GM12892 (cell line): ENCODE measurements at places on chromosomes 2 and 18.

DNA sequence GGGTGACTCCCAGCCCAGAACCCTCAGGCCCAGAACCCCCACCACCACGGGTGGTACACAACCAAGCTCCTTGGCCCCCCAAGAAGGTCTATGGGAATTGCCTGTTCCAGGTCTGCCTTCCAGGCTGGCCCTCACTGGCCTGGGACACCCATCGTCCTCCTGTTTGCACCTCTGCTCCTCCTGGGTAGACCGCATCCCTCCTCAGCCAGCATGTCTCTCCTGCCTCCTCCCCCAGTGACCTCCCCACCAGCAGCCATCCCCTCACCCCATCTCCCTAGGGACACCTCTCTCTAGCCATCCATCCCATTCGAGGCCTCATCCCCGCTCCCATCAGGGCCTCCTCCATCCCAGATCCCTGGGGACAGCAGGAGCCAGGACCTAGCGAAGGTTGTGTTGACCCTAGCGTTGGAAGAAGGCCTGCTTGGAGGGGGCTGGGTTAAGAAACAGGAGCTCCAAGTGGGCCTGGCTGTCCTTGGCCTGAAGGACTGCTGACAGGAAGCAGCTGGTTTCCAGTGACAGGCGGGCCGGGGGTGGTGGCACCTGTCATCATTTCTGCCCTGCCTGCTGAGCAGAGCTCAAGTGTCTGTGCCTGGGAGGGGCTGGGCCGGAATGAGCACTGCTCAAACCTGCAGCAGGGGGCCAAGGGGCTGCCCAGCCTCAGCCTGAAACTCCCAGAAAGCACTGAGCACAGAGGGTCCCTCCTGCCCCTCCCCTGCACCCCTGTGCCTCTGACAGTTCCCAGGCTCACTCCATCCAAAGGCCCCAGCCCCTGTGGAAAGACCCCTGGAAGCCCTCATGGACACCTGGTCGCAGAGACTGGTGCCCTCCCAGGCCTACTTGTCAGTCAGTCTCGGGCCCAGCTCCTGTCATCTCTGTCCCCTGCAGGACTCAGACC, 96.0 kb upstream of the OTOS start:
- no peak for DNase-seq

DNA sequence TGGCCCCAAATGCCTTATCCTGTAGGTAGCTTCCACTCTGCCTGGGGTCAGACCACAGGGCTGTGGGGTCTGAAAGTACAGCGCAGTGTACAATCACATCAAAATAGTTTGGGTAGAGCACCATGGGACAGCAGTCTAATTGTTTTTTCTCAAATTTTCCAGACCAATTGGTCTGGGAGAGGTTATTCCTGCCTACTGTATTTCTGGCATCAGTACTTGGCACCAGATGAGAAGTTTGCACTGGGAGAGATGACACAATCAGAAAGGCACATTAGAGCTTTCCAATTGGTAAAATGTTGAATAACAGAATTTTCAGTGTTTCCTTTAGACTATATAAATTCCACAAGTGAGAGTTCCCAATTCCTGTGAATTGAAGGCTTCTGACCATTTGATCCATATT, 30.9 kb upstream of the LRRTM1 start:
- no peak for DNase-seq

DNA sequence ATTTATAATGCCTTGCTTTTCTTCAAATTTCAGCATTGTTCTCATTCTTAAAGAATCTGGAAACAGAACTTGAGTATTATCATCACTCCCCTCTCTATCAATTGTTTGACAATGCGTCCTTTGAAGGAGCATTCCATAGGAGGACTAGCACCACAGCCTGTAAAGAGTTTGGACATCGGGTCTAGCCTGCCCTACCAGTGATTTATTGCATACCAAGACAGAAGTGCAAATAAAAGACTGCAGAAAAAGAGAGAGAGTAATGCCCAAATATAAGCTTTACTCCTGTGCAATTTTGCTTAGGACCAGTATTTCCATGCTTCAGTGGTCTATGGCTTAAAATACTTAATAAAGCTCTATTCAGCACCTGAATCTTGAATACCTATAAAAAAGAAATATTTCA, 55.4 kb upstream of the MAP2 start:
- DNase-seq = no peak

DNA sequence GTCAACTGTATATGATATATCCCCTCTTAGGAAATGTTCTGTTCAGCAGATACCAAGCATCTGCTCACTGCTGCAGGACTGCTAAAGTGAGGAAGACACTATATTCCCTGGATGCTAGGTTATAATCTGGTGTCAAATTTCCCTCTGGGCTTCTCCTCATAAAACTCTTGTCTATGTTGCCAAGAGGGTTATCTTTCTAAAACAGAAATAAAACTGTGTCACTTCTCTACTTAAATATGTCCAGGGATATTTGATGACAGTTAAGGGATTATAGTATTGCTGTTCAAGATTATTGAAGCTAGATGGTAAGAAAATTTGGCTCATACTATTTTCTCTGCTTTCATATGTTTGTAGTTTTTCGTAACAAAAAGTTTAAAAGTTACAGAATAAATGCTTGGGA, 30.5 kb upstream of the SNRNP27 start:
- DNase-seq = no peak

- no peak for DNase-seq
These were observed 408.0 kb downstream of the TMEM182 start for GRCh38 chr2:103169861-103170260.

- no peak for DNase-seq
These were observed 105.7 kb upstream of the TTC39C start for GRCh38 chr18:23908827-23909226.

GRCh38 chr18:77608807-77609206, 359.2 kb downstream of the GALR1 start:
- DNase-seq = no peak

- DNase-seq = no peak
These were observed 74.0 kb downstream of the ZNF516 start for GRCh38 chr18:76420898-76421684.

DNA sequence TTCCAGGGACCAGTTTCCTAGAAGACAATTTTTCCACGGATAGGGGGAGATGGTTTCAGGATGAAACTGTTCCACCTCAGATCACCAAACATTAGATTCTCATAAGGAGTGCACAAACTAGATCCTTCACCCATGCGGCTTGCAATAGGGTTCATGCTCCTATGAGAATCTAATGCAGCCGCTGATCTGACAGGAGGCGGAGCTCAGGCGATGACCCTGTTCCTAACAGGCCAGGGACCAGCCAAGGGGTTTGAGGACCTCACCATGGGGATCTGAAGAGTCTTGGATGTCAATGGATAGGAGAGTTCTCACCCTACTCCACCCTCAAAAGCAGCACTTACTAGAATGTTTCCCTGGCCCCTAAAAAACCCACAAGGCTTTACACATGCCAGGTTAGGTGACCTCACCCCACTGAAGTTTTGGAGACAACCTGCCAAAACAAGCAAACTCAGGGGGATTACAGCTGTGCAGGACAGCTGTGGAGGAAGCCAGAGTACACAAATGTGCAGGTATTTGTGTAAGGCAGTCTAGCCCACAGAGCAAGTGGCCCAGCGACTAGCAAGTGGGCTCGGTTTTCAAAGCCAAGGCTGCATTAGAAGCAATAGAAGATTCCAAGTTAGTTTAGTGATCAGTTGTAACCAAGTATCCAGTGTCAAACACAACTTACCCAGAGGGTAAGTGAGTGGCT, 3.9 kb downstream of the EVA1A start:
- DNase-seq = no peak

- DNase-seq = no peak
These were observed 981 bp downstream of the RAMP1 start for GRCh38 chr2:237860273-237860935.

DNA sequence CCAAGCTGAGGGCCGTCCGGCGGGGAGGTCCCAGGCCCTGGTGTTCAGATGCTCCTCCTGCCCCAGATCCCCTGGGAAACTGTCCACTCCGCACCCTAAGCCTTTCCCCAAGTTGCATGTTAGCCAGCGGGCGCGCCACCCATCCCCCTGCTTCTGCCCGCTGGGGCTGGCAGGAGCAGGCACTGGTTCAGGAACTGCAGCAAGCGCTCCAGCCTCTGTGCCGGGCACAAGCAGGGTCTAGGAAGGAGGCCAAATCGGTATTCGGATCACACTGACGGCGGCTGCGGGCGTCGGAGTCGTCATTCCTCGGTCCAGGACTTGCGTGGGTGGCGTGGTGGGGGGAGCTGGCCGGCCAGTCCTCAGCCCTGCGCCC, 53.7 kb downstream of the FAM168B start:
- no peak for DNase-seq

- DNase-seq = no peak
These were observed 34.1 kb downstream of the SS18 start for GRCh38 chr18:26056291-26056690.

GRCh38 chr2:161042990-161043625, 117.1 kb upstream of the TANK start:
- DNase-seq = no peak

- no peak for DNase-seq
These were observed 4.2 kb upstream of the UPP2 start for GRCh38 chr2:158097481-158097880.

- DNase-seq = no peak
These were observed 692 bp upstream of the RAX start for GRCh38 chr18:59273759-59274532.

DNA sequence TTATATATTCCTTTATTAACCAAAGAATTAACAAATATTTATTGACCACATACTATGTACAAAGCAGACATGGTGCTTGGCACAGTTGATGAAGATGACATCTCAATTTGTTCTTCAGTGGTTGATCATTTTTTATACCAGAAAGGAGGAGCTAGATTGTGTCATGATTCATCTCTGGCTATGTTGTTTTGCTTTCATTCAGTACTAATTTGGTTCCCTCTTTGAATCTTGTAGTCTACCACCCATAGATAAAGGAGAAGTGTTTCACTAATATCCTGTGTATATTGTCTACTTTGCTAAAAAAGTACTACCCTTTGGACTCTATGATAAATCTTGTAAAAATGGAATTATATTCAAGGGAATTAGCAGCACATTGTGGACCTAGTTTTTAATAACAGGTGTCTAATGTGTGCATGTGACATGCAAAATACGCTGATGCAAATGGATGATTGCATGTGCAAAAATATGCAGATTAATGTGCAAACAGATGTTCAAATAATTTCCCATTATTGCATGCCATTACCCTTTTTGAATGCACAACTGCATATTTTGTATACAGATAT, 313.2 kb upstream of the ZEB2 start:
- no peak for DNase-seq

- no peak for DNase-seq
These were observed 401.0 kb downstream of the SUCLG1 start for GRCh38 chr2:84057917-84058560.

- DNase-seq = no peak
These were observed at the start of gene TMEM182 for GRCh38 chr2:102761763-102762162. TSS of gene TMEM182 (plus strand) at chr2:102762031. CDS start at chr2:102762218, 187 bp downstream.

- DNase-seq = no peak
These were observed 162.4 kb upstream of the MYT1L start for GRCh38 chr2:2493496-2493895.

DNA sequence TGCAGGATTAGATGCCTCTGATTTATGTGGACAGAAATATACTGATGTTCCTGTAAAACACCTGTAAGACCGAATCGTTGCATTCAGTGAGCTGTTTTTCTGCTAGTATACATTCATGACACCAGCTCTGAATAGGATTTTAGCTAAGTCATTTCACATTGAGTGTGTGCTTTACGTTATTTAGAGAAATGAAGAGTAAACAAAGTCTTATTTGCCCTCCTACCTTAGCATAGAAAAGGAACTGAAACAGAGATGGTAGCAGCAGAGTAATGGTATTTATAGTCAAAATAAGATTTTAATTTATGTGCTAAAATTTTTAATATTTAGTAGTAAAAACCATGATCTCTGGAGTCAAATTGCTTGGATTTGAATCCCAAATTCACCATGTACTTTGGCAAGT, 168.0 kb downstream of the CERS6 start:
- DNase-seq = no peak

DNA sequence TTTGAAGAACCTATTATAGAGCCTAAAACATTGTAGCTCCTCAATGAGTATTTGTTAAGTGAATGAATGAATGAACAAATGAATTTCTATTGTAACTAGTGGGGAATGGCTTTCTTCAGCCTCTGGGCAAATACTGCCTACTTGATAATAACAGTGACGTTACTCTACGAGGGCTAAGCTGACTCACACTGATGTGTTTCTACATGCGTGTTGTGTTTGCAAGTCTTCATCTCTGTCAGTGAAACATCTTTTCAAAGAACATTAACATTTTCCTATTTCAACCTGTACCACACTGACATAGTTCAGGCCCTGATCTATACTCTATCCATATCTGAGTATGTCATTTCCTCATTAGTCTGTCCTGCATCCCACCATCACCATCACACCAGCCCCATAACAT, 319.9 kb upstream of the ACVR2A start:
- no peak for DNase-seq

- no peak for DNase-seq
These were observed 89.2 kb downstream of the NFATC1 start for GRCh38 chr18:79484661-79485621.

- no peak for DNase-seq
These were observed 624 bp downstream of the ZNF516 start for GRCh38 chr18:76494231-76495005.

- DNase-seq = no peak
These were observed 28.5 kb upstream of the PGAP1 start for GRCh38 chr2:196955036-196955435.

DNA sequence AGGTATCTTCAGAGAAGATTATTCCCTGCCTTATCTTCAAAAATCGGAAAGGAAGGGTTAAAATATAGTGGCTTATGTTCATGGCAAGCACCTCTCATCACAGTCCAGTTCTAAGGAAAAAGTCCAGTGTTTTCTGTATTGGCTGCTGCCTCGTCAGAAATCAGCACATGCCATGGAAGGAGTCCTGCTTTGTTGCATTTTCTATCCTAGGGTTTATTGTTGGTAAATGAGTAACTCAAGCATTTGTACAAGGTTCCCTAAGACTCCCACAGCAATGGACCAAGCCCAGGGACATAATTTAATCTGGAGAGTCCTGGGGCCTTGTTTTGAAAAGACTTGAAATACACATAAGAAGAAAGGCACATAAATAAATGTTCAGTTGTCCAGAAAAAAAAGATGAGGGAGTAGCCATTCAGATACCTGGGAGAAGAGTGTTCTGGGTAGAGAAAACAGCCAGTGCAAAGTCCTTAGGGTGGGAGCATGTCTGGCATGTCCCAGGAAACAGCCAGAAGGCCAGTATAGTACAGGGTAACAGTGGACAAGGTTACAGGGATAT, 26.4 kb downstream of the NBEAL1 start:
- DNase-seq = no peak

- DNase-seq = no peak
These were observed 131.9 kb upstream of the NT5C1B start for GRCh38 chr2:18721038-18721922.

GRCh38 chr2:49296107-49296867, 142.0 kb upstream of the FSHR start:
- DNase-seq = no peak
